ENCODE measurements at places on chromosomes 2 and 18.

- no peak for DNase-seq
These were observed 51.1 kb downstream of the LPIN2 start for GRCh38 chr18:2961821-2962220.

- DNase-seq, result peak; percentile 83
These were observed 6.8 kb downstream of the ZFP36L2 start for GRCh38 chr2:43219383-43220228.

DNA sequence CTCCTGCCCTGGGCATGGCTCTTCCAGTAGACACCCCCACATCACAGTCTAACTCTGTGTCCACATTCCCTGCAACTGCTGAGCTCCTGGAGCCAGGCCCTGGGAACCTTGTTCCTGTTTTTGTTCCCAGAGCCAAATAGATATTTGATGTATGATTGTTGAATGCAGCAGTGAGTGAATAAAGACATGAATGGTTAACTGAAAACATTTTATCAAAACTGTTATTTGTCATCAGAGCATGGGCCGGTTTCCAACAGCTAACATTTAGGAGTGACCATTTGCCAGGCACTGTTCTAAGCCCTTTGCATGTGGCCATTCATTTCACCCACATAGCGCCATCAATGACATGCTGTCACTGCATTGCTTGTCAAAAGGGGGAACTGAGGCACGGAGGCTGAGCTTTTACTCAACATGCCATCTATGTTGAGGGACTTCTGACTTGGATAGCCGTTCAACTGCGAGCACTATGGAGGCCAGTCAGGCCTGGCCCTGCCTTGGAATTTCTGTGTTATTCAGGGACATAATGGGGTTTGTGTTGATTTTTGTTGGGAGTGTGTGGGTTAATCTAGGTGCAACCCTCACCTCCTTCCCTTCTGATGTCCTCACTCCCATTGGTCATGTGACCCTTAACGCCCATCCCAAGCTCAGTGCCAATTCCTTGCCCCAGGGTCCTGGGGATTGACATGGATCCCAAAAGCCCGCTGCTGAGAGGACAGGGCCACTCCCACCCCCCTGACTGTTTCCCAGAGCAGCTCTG is 12.6 kb downstream of the IL1R1 start:
- DNase-seq, result no peak

DNA sequence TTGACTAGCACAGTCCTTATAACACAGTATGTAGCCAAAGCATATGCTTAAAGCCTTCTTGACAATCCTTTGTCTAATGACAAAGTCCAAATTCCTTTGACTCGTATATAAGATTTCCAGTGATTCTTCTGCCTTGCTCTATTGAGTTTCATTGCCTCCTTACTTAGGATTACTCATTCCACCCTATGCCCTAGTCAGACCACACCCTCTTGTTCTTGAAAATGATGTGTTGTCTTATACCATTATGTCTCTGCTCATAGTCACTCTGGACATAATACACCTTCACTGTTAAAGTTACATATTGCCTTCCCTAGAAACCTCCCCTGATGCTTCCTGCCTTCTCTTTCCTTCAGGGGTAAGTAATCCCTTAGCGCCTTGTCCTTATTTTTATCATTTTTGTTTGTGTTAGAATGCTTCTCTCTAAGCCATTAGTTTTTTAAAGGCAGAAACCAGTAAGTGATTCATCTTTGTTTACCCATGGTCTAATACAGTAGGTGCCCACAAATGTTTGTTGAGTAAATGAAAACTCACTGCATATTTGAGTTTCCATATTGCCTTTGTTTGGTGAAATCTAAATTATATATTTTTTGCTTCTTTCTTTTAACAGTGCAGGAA is 19.3 kb downstream of the GPD2 start:
- no peak for DNase-seq

GRCh38 chr2:18336975-18337374 is 223.5 kb downstream of the RDH14 start:
- no peak for DNase-seq

GRCh38 chr2:180268006-180268405 is 260.9 kb upstream of the CWC22 start:
- no peak for DNase-seq

DNA sequence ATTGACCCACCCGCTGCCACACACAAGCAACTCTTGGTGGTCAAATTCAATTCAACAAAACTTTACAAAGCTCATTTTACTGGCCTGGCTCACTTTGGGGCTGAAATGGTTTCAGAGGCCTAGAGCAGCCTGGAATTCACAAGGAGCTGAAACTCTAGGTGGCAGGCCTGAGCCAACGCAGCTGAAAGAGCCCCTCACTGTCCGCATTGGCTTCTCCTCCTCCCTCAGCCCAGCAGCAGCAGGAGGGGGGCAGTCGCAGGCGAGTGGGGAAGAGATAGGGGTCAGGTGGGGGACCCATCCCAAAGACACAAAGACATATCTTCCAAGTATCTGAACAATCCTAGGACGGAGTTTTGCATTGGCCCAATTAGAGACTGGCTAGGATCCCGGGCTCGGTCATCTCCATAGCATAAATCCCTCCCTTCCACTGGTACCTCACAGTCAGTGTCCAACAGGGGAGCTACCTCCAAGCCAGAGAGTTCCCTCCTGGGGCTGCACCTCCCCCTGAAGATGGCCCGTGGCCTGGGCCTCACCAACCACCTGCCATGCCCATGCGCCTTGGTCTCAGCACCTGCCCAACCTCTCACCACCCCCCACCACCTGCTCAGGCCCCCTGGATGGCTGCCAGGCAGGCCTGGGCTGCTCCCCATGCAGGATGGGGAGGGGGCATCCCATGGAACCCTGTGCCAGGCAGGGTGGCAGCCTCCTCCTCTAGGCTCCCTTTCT is 113.4 kb downstream of the ZBTB7C start:
- no peak for DNase-seq

DNA sequence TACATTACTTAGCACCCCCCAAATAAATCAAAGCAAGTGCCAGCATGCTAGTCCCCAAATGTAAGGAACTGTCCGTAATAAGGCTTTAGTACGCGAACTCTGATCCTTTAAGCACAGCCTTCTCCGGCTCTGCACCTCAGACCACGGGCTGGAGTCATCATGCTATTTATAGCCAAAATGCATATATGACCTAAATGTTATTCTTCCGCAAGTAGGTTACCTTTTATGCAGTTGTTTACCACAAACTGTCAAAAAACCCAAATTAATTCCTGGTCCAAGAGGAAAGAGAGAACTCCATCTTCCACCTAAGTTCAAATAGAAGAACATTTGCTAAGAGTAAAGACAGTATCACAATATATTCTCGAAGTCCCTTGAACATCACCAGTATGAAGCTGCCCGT is 42.7 kb downstream of the ZNF516 start:
- DNase-seq, result no peak

DNA sequence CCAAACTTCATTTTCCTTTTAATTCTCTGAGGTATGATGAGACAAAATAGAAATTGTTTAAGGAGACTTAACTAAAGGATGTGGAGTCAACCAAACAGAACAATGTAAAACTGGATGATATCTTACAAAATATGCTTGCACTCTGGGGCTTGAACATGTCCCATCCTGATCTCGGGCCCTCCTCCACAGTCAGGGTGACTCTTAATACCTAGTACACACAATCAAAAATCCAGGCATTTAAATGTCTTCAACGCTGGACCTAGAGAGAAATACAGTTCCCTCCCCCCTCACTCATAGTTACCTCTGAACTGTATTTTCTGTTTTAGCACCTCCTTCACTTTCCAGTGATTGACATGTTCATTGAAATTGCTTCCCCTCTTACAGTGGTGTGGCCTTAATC is 36.9 kb upstream of the SERPINB2 start:
- DNase-seq, result no peak

GRCh38 chr2:110211938-110212858 is at the start of gene MTLN:
MTLN (minus strand) TSS chr2:110212547; CDS start chr2:110212525, 22 bp downstream.
- DNase-seq, result peak; percentile 45

- DNase-seq, result no peak
These were observed 30.5 kb upstream of the ARMC9 start for GRCh38 chr2:231167745-231168459.

DNA sequence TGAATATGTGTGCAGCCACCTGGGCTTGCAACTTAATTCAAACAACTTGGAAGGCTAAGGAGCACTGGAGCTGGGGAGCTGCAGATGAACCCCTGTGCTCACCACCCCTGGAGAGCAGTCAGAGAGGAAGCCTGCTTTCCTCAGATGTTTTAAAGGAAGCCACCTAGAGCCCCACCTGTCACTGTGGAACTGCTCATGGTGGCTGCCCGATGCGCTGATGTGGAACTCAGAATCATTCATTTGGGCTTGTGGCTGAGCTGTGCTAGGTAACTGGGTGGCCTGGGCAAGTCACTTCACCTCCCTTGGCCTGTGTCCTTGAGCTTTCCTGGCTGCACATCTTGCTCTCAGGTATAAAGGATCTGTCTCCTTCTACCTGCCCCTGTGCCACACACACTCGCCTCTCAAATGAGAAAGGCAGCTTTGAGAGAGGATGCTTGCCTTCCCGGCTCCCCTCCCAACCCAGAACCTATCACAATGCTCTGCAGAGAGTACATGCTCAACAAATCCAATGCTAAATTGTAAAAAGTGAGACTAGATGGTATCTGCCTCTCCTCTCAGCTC is 41.3 kb downstream of the BCL11A start:
- DNase-seq, result no peak

DNA sequence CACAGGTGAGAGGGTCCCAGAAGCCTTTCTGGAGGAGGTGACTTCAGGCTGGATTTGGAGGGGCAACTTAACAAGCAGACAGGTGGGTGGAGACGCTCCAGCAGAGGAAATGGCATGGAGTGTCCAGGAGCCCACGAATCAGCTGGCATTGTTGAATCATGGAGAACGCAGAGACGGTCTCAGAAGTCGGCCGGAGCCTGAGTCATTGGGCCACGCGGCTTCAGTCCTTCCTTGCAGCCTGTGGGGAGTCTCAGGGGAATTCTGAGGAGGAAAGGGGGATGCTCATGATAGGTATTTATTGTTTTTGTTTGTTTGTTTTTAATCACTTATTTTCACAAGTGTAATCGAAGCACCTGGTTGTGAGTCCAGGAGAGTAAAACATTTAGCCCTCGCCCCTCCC is 184.6 kb upstream of the HDAC4 start:
- DNase-seq, result no peak

GRCh38 chr18:79949697-79950487 is 1.6 kb downstream of the SLC66A2 start:
- DNase-seq, result no peak

DNA sequence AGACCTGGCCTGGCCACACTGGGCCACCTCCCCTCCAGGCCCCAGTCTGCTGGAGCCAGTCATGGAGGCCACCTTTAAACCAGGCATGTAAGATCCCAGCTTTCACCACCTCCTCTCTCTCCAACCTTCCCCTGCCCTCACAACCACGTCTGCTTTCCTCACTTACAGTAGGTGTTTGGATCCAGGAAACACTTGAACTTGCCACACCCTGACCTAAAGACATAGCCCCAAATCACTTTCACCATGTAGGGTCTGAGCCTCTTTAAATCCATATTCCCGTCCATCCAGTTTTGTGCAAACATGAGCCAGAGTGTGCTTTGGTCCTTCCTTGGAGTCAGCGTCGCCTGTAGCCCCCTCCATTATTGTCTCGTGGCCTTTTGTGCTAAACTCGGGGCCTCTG is 66.8 kb downstream of the NRP2 start:
- no peak for DNase-seq

GRCh38 chr2:23843051-23843976 is 83.6 kb downstream of the ATAD2B start:
- no peak for DNase-seq

DNA sequence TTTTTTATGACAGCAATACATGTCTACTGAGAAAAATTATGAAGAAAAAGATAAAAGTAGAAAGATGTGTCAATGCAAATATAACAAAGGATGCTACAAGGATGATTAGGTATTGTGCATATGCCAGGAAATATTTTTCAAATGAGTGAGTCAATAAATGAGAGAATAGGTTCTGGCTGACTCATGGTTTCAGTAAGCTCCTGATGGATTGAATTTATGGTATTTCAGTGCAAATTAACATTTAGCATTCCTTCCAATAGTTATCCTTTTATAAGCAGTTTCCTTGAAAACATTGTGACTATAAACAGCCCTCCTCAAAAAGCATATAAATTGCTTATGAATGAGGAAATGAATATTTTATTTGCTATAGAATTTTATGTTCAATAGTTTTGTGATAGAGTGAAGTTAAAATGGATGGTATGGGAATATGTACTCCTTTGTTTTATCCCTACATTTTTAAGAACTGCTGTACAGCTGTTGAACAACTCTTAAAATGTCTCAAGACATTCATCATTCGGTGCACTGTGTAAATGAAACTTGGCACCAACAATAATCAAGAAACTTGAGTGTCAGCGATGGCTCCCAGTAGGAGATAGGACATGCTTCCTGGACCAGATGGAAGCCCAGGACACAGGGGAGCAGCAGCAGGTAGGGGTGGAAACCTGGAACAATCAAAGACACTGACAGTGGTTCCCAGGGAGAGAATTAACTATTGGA is 144.7 kb downstream of the PMAIP1 start:
- DNase-seq, result no peak

DNA sequence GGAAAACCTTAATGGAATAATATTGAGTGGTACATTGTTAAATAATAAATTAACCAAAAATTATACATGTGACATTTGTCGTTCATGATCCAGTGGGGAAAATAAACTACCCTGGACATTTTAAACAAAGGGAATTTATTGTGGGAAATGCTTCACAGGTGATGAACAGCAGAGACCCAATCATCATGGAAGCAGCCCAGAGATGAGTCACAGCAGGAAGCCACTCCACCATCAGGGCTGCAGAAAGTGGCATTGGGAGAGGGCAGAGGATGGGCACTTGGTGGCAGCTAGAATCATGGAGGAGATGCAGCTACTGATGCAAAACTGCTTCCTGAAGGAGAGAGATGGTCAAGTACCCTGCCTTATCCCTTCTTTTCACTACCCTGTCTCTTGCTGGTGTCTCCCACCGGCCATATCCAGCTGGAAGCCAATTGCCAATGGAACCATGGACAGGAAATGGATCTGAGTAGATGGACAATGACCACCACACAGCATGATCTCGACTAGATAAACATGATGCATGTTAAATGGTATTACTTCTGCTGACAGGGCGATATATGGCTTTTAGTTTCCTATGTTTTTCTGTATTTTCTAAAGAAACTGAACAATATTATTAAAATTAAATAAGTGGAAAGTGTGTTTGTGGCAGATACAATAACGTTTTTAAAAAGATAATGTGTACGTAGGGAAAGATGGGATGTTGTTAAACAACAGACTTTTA is 139.8 kb downstream of the RPIA start:
- no peak for DNase-seq

- no peak for DNase-seq
These were observed 11.0 kb downstream of the ATG4B start for GRCh38 chr2:241648453-241648852.

DNA sequence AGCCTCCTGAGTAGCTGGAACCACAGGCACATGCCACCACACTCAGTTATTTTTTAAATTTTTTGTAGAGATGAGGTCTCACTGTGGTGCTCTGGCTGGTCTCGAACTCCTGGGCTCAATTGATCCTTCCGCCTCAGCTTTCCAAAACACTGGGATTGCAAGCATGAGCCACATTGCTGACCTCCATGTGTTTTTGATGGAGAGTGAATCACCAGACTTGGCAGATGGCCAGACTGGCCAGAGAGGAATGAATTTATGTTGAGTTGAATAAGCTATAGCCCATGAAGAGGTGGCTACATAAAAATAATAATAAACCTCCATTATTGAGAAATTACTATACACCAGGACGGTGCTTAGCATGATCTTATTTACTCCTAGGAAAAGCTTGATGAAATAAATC is 91.5 kb downstream of the MREG start:
- DNase-seq, result no peak

GRCh38 chr2:175234650-175235049 is 53.1 kb upstream of the ATP5MC3 start:
- no peak for DNase-seq
